Stimulated activated CD8-positive, alpha-beta memory T cell treated with anti-CD3 and anti-CD28 coated beads, Interleukin-4, amount 100 ng/mL, for 1 hour (primary cell): ENCODE measurements at places on chromosomes 7 and 10.
A peak's percentile ranks its signal among the peaks of the same experiment; 100 is the strongest.

- no peak for DNase-seq
Observed at GRCh38 chr7:148761499-148762278, 63.0 kb downstream of the CUL1 start.

DNA sequence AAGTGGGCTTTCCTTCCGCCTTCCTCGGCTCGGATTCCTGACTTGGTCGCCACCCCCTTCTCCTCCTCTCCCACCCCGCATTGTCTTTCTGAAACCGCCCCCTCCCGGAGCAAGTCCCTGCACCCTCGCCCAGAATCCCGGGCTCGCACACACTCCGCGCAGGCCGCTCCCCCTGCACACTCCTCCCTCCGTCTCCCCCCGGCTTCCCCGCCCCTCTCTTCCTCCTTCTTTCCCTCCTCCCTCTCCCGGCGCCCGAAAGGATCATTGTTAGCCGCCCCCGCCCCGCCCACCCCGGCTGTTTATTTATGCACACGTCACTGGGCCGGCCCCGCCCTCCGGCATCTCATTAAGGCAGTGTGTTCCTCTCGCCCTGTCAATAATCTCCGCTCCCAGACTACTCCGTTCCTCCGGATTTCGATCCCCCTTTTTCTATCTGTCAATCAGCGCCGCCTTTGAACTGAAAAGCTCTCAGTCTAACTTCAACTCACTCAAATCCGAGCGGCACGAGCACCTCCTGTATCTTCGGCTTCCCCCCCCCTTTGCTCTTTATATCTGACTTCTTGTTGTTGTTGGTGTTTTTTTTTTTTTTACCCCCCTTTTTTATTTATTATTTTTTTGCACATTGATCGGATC is at the start of gene TCF7L2:
TSS of gene TCF7L2 (plus strand) at position 373 of the 633 bp plus-strand sequence. CDS start 510 bp downstream, outside the sequence.
- DNase-seq: peak; percentile 25

DNA sequence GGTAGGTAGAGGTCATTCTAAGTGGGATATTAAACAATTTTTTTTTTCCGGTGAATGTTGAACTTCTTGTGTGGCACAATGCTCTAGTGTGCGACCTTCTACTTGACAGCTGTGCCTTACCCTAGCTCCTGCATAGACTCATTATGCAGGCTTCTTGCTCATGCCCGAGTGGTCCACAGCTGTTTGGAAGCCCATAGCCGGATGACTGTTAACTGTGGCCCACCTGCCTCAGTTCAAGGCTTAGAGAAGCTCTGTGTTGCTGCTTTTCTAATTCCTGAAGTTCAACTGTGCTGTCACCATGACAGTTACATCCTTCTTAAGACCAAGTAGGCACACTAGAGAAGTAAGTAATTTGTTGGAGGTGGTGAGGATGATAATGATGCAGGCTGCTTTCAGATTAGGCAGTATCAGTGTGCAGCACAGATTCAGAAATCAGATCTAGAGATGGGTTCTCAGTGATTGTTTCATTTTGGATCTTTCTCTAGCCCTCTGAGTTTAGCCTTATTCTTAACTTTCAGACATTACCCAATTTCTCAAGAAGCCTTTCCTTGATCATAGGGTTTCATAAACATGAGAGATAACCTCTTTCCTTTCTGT is 278.4 kb downstream of the PHF14 start:
- no peak for DNase-seq

GRCh38 chr10:78570633-78571235 is 498.0 kb upstream of the ZMIZ1 start:
- DNase-seq: no peak

DNA sequence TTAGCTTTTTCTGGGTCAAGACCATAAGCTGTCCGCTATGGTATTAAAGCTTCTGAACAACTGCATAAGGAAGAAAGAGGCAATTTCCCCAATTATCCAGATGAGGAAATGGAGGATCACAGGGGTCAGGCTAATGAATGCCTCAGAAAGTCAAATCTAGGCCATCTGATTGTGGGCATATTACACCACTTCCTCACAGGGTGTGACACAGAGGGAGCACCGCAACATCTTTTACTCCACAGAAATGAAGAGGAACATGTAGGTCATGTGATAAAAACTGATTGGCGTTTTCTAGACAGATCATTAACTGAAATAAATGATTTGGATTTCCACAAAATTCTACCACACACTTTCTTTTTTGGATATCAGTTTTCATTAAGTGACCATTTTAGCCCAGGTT is 384.4 kb downstream of the PARD3 start:
- no peak for DNase-seq
